ENCODE measurements at places on chromosomes 13 and 19.

GRCh38 chr19:16208064-16208759 lies 10.5 kb downstream of the AP1M1 start:
- no peak for DNase-seq

- no peak for DNase-seq
Observed at GRCh38 chr19:18506101-18506930, 15.6 kb downstream of the ELL start.

GRCh38 chr13:111212517-111212873 lies 97.4 kb downstream of the ARHGEF7 start:
- no peak for DNase-seq

GRCh38 chr13:40175639-40176038 lies 490.8 kb downstream of the FOXO1 start:
- DNase-seq, result no peak

GRCh38 chr13:79271616-79272015 lies 134.4 kb downstream of the RBM26 start:
- DNase-seq, result no peak

DNA sequence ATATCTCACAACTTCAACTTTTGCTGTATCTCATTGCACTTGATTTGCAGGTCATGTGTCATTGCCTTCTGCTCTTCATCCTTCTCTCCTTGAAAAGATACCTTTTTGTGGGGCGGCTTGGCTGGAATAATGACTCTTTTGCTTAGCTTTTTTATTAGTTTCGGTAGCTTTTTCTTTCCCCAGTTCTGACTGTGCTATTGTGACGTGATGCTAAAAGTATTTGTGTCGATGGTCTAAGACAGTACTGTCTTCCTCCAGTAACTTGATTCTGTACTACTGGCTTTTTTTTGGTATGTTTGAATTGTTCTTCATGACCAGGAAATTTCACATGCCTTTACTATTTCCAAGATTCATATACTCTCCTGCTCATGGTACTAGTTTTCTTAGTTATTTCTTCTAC lies 63.1 kb downstream of the SLITRK1 start:
- no peak for DNase-seq

- no peak for DNase-seq
Observed at GRCh38 chr13:114225610-114226009, 9.1 kb upstream of the CDC16 start.

- no peak for DNase-seq
Observed at GRCh38 chr19:8254286-8255001, 45.3 kb downstream of the CERS4 start.

DNA sequence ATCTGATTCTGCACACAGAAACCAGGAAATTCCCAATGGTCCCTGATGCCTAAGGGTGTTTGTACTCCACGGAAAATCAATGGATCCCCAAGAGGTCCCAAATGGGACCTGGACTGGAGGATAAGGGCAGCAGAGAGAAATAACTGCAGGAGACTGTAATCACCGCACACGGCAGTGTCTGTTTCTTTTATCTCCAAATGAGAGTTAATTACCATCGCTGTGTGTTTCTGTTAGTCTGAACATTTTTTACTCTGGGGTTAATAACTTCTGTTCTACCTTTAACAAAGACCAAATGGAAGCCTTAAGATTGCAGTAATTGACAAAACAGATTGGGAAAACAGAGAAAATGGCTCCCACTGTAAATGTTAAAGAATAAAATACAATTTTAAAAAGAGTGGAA lies 320.9 kb downstream of the DCLK1 start:
- DNase-seq, result no peak

GRCh38 chr19:58037927-58038687 lies 4.3 kb downstream of the ZSCAN1 start:
- DNase-seq, result no peak

DNA sequence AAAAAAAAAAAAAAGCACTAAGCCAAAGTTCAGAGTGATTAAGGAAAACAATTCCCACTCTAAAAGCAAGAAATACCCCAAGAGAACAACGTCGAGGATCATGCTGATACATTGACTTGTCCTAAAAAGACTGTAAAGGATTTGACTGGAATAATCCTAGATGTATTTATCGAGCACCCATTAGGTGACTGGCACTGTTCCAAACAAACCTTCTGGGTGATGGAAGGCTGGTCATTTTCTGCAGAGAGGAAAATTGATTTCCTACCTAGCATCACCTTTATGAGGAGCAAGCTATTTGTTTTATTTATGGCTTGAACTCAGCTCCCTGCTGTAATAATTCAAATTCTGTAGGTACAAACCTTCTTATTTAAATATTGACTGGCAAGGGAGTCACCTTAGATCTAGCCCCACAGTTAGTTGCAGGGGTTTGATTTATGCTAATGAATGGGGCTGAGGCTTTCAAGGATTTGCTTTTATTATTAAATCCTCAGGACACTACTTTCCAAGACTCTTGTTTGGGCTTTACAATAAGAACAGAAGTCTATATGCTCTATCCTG lies 471.0 kb downstream of the OLFM4 start:
- DNase-seq, result no peak

DNA sequence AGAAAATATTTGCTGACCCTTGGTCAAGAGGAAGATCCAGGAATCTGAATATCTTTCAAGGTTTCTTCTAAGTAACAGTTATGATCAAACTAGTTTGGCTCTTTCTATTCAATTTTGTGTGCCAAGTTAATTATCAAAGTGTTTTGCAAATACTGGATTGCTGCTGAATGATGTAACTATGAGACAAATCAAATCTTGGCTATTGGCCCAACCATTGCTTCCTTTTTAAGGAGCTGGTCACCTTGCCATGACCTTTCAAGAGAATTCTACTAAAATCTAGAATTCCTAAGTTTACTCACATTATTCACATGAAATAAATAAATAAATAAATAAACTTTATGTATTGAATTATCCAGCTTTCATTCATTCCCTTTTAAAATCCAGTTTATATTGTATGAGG lies 371.8 kb downstream of the SLITRK6 start:
- DNase-seq, result no peak

DNA sequence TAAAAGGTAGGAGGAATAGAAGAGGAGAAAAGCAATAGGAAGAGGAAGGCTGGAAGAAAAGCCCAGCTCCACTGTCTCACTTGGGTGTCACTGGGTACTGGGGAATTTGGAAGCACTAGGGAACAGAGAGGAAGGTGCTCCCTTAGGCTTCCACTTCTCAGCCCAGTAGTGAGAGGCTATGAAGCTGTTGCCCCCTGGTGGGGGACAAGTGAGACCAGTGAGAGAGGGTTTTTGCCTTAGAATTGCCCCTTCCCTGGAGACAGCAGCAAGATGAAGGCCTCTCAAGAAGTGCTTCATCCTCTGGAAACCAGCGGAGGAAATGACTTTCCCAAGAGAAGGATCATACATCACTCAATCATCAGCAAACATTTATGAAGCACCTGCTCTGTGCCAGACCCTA lies 4.7 kb upstream of the ZNF606 start:
- DNase-seq, result no peak

GRCh38 chr13:74103970-74104555 lies 30.1 kb downstream of the KLF12 start:
- DNase-seq, result no peak

DNA sequence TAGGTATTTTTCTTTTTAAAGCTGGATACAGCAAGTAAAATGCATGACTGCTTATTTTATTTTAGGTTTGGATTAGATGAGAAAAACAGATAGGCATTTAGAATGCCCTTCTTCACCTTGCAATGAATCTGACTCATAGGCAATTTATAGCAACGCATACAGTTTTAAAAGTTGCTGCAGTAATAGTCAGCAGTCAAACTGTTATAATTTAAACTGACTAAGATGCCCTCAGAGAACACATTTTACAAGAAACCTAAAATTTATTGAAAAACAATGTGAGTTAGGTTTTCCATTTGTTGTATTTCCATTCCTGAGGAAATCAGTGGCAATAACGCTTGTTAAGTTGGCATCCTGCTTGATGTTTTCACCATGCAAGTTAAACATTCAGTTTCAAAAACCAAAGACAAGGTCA lies 1128.2 kb upstream of the PCDH9 start:
- DNase-seq, result no peak

DNA sequence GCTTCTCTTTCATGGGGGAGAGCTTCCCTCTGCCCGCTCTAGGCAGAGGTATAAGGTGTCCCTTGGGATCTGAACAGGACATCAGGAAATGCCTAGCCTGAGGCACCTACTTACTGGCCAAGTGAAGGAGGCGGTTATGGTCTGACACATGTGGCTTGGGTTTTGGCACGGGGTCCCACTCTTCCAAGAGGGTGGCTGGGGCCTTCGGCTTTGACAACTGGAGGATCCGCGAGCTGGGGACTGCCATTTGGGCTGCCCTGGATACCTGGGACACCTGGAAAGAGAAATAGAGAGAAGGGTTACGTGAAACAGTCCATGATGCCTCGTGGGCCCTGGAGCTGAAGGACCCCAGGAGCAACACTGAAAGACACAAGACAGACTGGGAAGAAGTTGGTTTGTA lies 22.4 kb upstream of the MIER2 start:
- no peak for DNase-seq

GRCh38 chr19:42816894-42817293 lies 51.4 kb upstream of the PSG8 start:
- DNase-seq, result no peak

DNA sequence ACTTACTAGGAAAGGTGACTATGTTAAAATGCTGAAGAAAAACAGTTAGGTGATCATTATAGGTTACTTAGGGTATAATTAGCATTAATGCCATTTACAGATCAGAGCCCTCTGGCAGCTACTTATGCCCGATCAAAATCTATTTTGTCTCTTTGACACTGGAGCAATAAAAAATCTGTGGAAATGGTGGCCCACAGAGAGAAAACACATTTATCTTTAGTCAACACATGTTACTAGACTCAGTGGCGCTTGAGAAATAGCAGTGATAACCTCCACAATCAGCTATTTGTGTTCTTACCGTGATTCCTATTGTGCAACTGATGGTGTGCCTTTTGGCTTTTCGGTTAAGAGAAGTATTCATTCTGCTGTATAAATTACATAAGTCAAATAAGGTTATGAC lies 1519.6 kb downstream of the PCDH9 start:
- DNase-seq, result no peak

DNA sequence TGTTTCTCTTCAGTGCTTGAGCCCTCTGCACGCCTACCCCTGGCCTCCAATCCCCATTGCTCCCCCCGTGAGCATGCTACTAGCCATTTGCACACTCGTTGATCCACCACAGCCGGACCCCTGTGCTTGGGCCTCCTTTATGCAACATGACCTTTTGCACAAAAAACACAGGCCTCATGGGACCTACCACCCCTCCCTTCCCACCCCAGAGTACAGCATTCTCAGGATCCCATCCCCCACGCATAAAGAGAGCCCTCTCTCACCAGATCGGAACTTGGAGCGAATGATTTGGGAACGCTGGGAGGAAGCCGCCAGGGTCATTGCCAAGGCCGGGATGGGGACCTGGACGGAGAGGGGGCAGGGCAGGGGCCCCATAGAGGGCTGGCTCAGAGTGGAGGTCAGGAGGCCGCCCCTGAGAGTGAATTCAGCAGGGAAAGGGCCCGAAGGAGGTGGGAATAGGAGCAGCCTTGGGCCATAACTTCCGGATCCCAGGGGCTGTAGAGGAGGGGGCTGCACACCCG lies 754 bp downstream of the MAMSTR start:
- no peak for DNase-seq

- no peak for DNase-seq
Observed at GRCh38 chr19:688214-688613, 7.0 kb downstream of the PRSS57 start.

DNA sequence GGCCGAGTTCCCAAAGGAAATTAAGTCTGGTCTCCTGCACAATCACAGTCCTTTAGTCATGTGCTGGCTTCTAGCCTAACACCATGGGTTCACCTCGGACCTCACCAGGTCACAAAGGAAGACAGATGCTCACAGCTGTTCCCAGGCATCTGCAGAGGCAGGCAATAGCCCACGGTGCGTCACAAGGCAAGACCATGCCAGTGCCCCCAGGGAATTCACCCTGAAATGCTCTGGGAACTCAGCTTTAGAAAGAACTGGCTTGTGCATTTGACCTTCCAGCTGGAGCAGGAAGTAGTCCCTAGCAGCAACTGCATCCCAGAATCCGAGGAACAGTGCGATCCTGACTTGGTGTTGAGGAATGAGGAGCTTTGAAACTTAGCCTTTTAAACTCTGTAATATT lies 96.8 kb upstream of the WASF3 start:
- DNase-seq, result no peak

DNA sequence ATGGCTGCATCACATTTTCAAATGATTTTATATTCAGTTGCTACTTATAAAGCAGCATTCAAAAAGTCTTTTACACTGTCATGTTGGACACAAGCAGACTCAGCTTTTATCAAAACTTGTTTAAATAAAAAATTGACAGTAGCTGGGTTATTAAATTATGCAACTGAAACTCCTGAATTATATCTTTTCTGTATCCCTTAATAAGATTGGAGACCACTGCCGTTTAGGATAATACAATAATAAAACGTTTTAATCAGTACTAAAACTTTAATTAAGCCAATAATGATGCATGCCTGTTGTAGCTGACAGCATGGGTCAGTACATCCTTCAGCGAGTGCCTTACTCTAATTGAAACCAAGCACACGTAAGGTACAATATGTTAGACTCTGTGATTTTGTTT lies 78.0 kb downstream of the DPY19L3 start:
- no peak for DNase-seq

- no peak for DNase-seq
Observed at GRCh38 chr19:32265995-32266394, 79.4 kb upstream of the ZNF507 start.

- no peak for DNase-seq
Observed at GRCh38 chr13:102291587-102292218, 110.1 kb downstream of the FGF14 start.

- DNase-seq, result no peak
Observed at GRCh38 chr19:51921949-51922348, 5.3 kb upstream of the ZNF613 start.

- no peak for DNase-seq
Observed at GRCh38 chr13:39159846-39160370, 121.7 kb downstream of the NHLRC3 start.

DNA sequence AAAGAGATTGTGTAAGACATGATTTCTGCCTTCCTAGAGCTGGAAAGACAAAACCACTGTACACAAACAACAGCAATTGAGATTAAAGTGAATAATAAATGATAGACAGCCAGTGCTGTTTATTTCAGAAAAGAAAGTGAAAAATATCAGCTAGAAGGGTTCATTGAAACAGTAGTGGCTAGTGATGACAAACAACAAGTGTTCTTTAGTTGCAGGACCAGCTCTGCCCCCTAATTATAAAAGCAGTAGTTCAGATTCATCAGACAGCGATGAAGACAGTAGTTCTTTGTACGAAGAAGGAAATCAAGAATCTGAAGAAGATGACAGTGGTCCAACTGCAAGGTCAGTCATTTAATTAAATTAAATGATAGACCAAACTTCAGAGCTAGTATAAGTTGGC lies 14.8 kb downstream of the GPALPP1 start:
- DNase-seq, result no peak

- no peak for DNase-seq
Observed at GRCh38 chr13:114303700-114304327, 10.5 kb upstream of the CHAMP1 start.

GRCh38 chr19:50434525-50434924 lies 1.8 kb downstream of the MYBPC2 start:
- no peak for DNase-seq

- no peak for DNase-seq
Observed at GRCh38 chr13:78940455-78941130, 281.6 kb upstream of the OBI1 start.

GRCh38 chr13:113970810-113971470 lies 2.9 kb downstream of the C13orf46 start:
- no peak for DNase-seq

Data from activated CD4-positive, alpha-beta T cell treated with anti-CD3 and anti-CD28 coated beads, Interleukin-2, amount 50 U/mL, for 24 hours (primary cell).